Activated T-helper 2 cell treated with anti-CD3 and anti-CD28 coated beads, Interferon-gamma antibody, Interleukin-2, Interleukin-4, amounts not matched to agents 10 μg/mL and 5 μg/mL and 100 μg/mL, durations not matched to agents 14 hours and 24 hours and 36 hours (primary cell): ENCODE measurements at places on chromosomes 4 and X.

DNA sequence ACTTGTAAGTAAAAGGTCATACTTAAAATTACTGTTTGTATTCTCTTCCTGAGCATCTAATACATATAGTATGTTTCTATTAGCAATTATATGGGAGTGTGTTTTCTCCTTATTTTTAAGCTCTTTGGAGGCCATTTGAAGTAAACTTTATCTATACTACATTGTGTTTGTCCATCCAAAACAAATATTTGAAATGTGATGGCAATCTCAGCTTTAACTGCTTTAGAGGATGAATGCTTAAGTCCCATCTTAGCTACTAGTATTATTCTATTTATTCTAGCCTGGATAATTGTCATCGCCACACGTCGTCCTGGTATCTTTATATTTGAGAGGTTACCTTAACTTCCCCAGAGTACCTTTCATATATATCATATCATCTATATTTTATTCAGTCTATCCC is 335.8 kb downstream of the NAF1 start:
- DNase-seq: no peak

GRCh38 chrX:80755174-80755573 is 54.5 kb downstream of the BRWD3 start:
- no peak for DNase-seq

- DNase-seq: no peak
Observed at GRCh38 chrX:8960957-8961468, 72.9 kb downstream of the FAM9B start.

GRCh38 chrX:3526071-3526470 is 179.6 kb upstream of the MXRA5 start:
- no peak for DNase-seq

GRCh38 chrX:48940404-48940955 is 16.9 kb downstream of the OTUD5 start:
- no peak for DNase-seq

GRCh38 chr4:114561590-114561989 is 37.0 kb upstream of the UGT8 start:
- no peak for DNase-seq

GRCh38 chr4:184280137-184280536 is 62.5 kb upstream of the ENPP6 start:
- no peak for DNase-seq

- no peak for DNase-seq
Observed at GRCh38 chrX:129654652-129655546, at the start of gene APLN. TSS of gene APLN (minus strand) at chrX:129654956. CDS start at chrX:129654630, 326 bp downstream.

DNA sequence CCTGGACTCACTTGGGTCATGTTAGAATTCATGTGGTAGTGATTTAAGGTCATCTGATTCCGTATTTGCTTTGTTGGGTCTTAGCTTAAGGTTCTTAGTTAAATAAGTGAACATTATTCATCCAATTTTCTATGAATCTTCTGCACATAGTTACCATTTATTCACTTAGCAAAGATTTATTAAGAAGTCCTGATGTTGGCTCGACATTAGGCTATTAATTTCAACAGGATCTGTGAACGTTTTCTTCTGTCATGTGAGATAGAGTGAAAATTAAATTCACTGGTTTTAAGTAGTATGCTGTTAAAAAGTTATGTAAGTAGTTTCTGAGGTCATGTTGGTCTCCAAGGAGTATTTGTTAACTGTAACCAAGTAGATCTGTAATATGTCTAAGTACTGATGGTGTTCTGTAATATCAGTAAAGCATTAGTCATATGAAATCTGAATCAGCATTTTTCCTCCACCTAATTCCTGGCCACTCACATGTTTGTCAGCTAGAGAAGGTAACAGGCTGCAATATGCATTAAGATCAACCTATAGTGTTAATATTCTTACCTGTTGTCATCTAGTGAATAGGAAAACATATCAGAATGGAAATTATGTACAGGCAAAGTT is 155.6 kb downstream of the PCDH7 start:
- DNase-seq: no peak
